ENCODE measurements at places on chromosomes 6 and 20.

GRCh38 chr20:728256-728944, 39.9 kb downstream of the SLC52A3 start:
- no peak for DNase-seq

DNA sequence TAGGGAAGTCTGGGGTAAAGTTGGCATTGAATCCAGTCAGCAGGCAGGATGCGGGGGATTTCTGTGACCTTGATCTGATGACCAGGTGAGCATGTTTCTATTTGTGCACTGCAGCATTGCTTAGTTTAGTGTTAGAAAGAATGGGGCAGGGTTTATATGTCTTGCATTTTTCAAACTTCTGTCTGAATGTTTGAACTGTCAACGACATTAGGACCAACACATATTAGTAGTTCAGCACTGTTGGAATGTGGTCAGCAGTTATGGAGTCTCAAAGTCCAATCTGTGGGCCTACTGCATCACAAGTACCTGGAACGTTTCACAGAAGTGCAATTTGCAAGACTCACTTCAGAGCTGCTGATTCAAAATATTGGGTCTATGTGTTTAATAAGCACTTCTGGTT, 276.6 kb upstream of the BMP2 start:
- DNase-seq: no peak

DNA sequence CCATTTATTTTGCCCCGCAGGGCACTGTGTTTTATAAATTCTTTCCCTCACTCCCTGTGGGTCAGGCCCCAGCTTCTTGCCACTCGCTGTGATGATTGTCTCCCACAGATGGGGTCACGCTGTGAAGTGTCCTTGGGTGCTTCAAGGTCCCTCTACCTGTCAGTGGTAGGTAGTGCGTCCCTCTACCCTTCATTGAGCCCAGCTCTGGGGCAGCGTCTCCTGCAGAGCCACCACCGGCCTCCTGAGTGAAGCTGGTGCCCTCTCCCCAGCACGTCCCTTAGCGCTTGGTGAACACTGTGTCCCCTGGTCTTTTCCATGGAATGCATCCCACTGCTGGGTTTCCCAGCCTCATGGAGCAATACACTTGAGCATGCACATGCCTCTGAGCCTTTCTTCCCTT, 108.2 kb downstream of the NRN1 start:
- no peak for DNase-seq

DNA sequence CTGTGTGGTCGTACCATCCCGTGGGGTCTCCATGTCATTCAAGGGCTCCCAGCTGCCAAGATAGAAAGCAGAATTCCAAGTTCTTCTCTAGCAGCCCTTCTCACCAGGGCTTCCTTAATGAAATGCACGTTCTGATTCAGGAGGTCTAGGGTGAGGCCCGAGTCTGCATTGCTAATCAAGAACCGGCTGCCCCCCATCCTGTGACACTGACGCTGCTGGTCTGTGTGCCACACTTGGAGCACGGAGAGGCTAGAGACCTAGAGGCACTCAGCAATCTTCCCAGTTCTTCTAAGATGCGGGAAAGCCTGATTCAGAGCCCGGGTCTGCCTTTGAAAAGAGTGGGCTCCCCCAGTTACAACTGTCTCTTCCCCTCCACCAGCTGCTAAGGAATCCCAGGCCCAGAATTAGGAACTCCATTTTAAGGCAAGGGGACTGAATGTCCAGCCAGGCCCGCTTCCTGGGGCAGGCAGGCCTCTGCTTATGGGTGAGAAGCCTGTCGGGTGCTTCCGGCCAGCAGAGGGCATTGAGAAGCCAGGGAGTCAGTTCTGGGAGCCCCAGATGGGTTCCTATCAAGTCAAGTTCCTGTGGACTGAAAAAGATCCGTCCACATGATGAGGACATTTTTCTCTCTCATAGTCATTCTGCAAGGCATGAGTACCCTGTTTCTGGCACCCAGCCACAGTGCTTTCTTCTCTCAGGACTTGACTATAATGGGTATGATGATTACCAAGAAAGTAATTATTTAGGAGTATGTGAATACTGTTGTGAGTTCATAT, 69.8 kb upstream of the RIN2 start:
- DNase-seq: peak; percentile 72

GRCh38 chr6:28212510-28213212, 12.4 kb upstream of the ZSCAN9 start:
- no peak for DNase-seq

DNA sequence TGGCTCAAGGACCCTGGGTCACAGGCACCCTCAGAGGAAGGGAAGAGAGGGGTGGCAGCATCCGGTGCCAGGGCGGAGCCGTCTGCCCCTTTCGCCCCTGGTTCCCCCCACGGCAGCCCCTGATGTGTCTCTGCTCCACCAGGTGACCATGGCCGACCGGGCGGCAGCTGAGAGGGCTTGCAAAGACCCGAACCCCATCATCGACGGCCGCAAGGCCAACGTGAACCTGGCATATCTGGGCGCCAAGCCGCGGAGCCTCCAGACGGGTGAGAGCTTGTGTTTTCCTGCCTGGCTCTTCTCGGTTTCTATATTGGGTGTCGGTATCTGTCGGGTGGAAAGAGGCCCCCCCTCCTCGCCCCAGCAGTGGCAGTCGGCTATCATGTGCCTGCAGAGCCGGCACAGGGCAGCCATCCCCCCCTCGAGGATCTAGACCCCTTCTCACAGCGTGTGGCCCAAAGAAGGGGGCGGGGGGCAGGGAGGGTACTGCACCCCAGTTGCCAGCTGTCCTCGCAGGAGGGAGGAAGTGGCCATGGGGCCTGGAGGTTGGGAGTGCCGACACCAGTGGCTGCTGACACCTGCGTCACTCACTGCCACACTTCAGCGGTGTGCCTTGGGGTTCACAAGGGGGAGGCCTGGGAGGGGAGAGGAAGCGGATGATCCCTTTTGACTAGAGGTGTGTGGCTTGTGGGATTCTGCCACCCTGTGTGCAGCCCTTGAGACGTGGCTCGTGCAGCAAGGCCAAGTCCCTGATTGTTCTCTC, 1.5 kb downstream of the RBM38 start:
- peak; percentile 65 for DNase-seq

DNA sequence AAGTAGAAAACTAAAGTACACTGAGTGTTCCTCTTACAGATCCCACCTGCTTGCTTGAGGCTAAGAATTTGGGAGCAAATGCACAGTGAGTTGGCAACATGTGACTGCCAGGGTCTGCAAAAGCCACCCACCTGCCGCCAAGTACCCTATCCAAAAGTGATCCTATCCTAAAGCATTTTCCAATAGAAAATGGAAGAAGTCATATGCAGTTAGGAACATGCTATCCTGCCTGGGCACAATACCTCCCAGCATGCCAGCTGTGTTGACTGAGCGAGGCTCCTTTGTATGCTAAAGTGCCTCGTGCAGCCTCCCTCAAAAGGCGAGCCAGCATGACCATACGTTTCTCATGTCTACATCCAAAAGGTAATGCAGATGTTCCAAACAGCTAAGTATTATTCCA, 52.7 kb downstream of the TRAF3IP2 start:
- DNase-seq: no peak

GRCh38 chr6:16521528-16521927, 239.7 kb downstream of the ATXN1 start:
- DNase-seq: no peak

GRCh38 chr6:53629120-53629477, 36.5 kb downstream of the KLHL31 start:
- no peak for DNase-seq

GRCh38 chr6:46953921-46954320, 32.2 kb upstream of the ADGRF5 start:
- DNase-seq: no peak

DNA sequence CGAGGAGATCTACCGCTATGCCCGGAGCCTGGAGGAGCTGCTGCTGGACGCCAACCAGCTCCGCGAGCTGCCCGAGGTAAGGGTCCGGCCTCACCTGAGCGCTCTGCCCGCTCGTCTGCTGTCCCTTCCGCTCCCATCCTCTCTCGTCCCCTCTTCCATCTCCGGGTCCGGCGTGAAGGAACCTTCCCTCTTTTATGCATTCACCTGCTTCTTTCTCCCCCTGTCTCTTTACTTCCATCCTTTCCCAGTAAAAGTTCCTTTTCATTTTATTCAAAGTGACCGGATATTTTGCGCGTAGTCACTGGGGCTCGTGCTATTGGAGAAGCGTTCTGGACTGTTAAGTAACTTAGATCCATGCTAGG, 516 bp downstream of the LRRC1 start:
- no peak for DNase-seq

GRCh38 chr6:82178077-82178758, 69.3 kb downstream of the IBTK start:
- no peak for DNase-seq

DNA sequence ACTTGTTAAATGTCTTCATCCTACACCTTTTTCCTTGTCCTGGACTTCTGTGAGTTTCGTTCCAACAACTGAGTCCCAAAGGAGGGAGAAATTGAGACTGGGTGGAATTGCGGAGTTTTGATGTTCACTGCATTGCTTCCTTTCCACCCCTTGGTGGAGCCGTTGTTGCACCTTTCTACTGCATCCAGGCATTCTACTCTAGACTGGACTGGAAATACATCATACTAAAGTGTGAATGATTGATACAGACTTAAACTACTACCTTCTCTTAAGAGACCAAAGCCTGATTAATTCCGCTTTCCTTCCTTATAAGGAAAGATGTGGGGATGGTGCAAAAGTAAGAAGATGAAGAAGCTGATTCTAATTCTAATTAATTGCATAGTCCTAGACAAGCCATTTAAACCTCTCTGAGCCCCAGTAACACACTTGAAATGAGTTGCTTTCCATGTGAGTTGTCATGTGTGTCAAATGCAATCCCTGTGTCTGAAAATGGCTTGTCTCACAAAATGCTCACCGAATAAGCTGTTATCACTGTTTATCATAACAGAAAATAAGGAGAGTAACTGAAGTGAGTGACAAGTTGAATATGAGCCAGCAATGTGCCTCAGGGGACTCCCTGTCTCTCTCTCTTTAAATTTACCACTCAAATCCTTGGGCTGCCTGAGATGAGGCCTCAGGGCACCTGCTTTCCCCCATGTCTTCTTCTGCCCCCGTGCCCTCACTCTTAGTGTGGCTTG, 338.3 kb upstream of the CHD6 start:
- DNase-seq: no peak

GRCh38 chr6:53342217-53342616, 6.5 kb downstream of the ELOVL5 start:
- DNase-seq: no peak

DNA sequence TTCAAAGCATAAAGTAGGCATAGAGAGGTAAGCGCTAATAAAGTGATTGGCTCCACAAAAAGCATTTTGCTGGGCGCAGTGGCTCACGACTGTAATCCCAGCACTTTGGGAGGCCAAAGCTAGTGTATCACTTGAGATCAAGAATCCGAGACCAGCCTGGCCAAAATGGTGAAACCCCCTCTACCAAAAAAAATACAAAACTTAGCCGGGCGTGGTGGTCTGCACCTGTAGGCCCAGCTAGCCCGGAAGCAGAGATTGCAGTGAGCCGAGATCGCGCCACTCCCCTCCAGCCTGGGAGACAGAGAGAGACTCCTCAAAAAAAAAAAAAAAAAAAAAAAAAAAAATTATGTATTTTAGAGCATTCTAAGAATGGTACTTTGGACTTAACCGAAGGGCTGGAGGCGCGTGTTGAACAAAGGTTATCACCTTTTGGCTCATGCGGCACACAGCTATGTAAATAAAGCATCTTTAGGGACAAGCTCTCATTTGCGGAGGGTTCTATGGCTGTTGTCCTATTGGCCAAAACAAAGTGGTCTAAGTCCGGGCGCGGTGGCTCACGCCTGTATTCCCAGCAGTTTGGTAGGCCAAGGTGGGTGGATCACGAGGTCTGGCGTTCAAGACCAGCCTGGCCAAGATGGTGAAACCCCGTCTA, 17.4 kb downstream of the HFE start:
- no peak for DNase-seq

GRCh38 chr6:165659945-165660856, 2.8 kb downstream of the PDE10A start:
- DNase-seq: no peak

DNA sequence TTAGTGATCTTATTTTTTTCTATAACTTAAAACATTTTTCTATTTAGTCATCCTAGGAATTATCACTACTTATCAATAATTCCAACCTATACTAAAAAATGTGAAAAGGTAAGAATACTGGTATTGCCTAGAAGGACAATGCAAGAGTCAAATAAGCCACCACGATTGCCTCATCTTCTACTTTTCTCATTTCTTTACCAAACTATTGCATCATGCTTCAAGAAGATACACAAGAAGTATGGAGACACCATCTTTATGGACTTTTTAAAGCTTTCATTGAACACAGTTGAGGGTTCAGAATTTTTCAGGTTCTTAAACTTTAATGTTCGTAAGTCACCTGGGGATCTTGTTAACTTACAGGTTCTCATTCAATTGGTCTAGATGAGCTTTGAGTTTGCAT, 25.9 kb downstream of the ELOVL2 start:
- no peak for DNase-seq

DNA sequence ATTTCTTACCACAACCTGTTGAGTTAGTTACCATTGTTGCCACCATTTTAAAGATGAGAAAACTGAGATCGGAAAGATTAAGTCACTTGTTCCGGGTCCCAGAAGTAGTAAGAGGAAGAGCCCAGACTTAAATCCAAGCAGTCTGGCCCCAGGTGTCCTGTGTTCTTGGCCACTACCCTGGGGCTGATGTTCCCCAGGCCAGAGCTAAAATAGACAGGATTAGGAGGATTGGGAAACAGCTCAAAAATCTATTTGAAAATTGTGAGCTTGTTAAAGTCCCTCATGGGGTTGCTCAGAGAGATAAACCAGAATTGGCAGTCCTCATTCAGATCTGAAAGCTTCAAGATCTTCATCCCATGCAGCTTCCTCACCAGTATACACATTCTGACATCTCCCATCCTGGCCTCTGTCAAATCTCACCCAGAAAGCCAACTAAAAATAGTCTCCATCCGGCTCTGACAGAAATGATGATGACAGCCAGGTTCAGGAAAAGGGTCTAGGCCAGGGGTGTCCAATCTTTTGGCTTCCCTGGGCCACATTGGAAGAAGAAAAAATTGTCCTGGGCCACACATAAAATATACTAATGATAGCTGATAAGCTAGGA, 62.0 kb downstream of the GFOD1 start:
- DNase-seq: no peak

DNA sequence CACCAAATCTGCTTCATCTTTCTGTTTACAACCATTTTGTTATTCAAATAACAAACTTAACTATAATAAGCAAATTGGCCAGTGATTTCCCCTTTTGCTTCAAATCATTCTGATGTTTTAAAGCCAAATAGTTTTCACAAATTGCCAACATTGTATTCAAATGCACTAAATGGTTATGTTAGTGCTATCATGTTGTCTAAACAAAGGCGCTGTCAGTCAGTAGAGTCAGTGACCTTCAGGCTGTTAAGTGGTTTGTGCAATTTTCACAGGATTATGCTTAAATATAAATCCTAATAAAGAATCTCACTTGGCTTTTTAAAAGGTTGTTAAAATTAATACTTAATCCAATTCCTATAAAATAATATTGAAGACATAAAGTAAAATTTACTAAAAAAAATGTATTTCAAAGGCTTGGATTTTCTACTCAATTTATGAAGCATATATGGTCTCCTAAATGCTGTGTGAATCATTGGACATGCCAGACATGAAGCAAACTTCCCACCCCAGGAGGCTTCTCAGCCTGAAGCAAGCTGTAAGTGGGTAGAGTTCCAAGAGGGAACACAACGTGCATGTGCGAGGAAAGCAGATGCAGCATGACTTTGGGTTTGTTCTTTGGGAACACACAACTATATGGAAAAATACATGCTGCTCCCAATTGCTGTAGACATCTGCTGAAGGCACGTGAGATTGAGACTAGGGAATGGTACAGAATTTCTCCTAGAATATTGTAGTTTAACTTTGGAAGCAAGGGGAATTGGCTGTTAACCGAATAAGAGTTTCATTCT, 54.9 kb downstream of the RSPO3 start:
- DNase-seq: no peak

Measured in breast epithelium (tissue), 4 donors.